ENCODE measurements at places on chromosomes 1 and 21. TPM values are rescaled to one million over a fixed set of nuclear protein-coding genes. Genes with fewer than 3 reads are reported as not detected.

Gene ESRRG
- 4.5 TPM for total RNA-seq

- no peaks in the 10 kb centered on the region for H3K27me3 ChIP-seq
- H3K4me1 ChIP-seq = no peaks in the 10 kb centered on the region
Observed at GRCh38 chr1:231757101-231757404, 130.5 kb downstream of the DISC1 start.

- no peaks in the 10 kb centered on the region for H3K36me3 ChIP-seq
- H3K4me1 ChIP-seq = peaks cover 7% of the 10 kb centered on the region
- no peak overlapping the region for H3K4me3 ChIP-seq
- no peak for DNase-seq
- no peak overlapping the region for H3K27ac ChIP-seq
Observed at GRCh38 chr1:91591175-91591974, 90.7 kb downstream of the CDC7 start.

DNA sequence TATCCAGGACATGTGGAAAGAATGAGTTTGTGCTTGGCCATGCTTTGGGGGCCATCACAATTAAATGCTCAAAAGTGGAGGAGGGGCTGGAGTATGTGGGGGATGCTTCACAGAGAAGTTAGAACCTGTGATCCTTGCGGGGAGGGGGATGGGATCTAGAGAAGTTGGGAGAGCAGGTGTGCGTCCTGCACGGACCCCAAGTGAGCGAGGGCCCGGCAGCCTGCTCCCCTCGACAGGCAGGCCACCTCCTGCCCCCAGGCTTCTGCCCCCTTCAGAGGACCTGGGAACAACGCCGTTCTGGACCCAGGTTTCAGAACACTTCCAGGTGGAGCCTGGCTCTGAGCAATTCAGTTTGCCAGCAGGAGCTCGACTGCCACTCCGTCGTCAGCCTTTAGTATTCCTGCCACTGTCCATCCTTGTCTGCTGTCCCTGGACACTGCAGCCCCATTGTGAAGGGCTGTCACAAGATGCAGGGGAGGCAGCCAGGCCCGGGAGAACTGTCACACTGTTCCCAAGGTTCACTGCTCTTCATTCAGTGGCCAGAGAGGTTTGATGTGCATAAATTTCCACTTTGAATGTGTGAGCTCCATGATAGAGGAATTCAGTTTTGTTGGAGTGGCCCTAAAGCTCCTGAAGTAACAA lies 112.2 kb downstream of the DHRS3 start:
- no peak overlapping the region for H3K27ac ChIP-seq
- no peaks in the 10 kb centered on the region for H3K36me3 ChIP-seq
- peaks cover 7% of the 10 kb centered on the region for H3K4me1 ChIP-seq
- no peaks in the 10 kb centered on the region for H3K27me3 ChIP-seq

Measured in lung (tissue), 17 donors.